ENCODE measurements at places on chromosomes 2 and 18. TPM values are rescaled to one million over a fixed set of nuclear protein-coding genes. Genes with fewer than 3 reads are reported as not detected.

Gene MLPH
- total RNA-seq = 3.3 TPM

Gene RETSAT
- total RNA-seq = 68.5 TPM

Gene SLC4A1AP
- total RNA-seq = 18.4 TPM

Gene CEBPZOS
- 8.8 TPM for total RNA-seq

Gene HOXD12
- total RNA-seq = not detected

Gene LRRC30
- total RNA-seq = not detected

Gene SLC8A1
- 0.69 TPM for total RNA-seq

Gene KIF1A
- total RNA-seq = under 0.01 TPM

Gene NEU4
- not detected for total RNA-seq

Gene MARCO
- not detected for total RNA-seq

Gene TANC1
- total RNA-seq = 66.3 TPM

Gene GLB1L
- 4.1 TPM for total RNA-seq

Gene KYNU
- not detected for total RNA-seq

Gene ZNF532
- total RNA-seq = 44.4 TPM

Gene COL4A4
- under 0.01 TPM for total RNA-seq

Gene ST8SIA5
- total RNA-seq = under 0.01 TPM

Gene NOTO
- not detected for total RNA-seq

Gene CAPN13
- not detected for total RNA-seq

Gene NT5DC4
- total RNA-seq = not detected

Gene MC5R
- not detected for total RNA-seq

Gene GCG
- not detected for total RNA-seq

Gene ARHGAP15
- total RNA-seq = not detected

Gene OXER1
- total RNA-seq = not detected

Gene SP140
- not detected for total RNA-seq

Gene MYO3B
- total RNA-seq = under 0.01 TPM

Gene C2orf66
- 0.09 TPM for total RNA-seq

Gene TIA1
- total RNA-seq = 154 TPM

Gene NEDD4L
- total RNA-seq = 9.7 TPM

Gene SUPT7L
- total RNA-seq = 14.2 TPM

Gene CRACDL
- 0.54 TPM for total RNA-seq

Gene FAM237A
- total RNA-seq = not detected

Gene TBR1
- total RNA-seq = under 0.01 TPM

Gene PARD3B
- 11.3 TPM for total RNA-seq

Gene TRIM54
- total RNA-seq = 1.3 TPM

Gene ST6GAL2
- under 0.01 TPM for total RNA-seq

Gene SERPINB7
- 0.22 TPM for total RNA-seq

Gene AGXT
- not detected for total RNA-seq

Gene ITGAV
- 178 TPM for total RNA-seq

Gene COL3A1
- total RNA-seq = 6.9 TPM

Gene GRB14
- 0.34 TPM for total RNA-seq

Gene SDC1
- total RNA-seq = 5.3 TPM

Gene CYTIP
- total RNA-seq = not detected

Gene EPAS1
- total RNA-seq = 167 TPM

Gene CENPA
- 3.4 TPM for total RNA-seq

Gene SCN7A
- total RNA-seq = not detected

Gene FN1
- 543 TPM for total RNA-seq

Gene EFHD1
- not detected for total RNA-seq

Gene LAMA1
- 0.22 TPM for total RNA-seq

Gene PTH2R
- under 0.01 TPM for total RNA-seq

Gene CRYGC
- not detected for total RNA-seq

Gene TMX3
- total RNA-seq = 73.5 TPM

Data from dermis lymphatic vessel endothelial cell (primary cell).